WERI-Rb-1 (cell line): ENCODE measurements at places on chromosomes 7 and 10.

DNA sequence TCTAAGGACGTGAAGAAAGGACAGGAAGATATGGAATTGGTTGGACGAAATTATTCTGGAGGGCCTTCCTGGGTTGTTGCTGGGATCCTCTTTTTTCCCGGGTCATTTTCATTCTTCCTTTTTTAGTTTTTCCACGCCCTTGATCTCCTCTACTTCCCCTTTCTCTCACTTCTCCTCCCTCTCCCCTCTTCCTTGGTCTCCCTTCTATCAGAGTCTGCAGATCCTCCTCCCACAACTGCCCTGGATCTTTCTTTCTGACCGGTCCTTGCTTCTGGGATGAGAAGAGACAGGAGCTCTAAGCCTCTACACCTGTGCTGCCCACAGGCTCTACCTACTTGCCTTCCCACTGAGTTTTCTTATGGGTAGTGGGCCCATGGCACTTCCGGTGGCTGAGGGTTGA lies 103.7 kb upstream of the RELN start:
- DNase-seq, result no peak

- no peak for DNase-seq
These were observed 216.7 kb upstream of the CELF2 start for GRCh38 chr10:10800961-10801360.

GRCh38 chr7:137209151-137209817 lies 134.2 kb downstream of the PTN start:
- DNase-seq, result no peak

DNA sequence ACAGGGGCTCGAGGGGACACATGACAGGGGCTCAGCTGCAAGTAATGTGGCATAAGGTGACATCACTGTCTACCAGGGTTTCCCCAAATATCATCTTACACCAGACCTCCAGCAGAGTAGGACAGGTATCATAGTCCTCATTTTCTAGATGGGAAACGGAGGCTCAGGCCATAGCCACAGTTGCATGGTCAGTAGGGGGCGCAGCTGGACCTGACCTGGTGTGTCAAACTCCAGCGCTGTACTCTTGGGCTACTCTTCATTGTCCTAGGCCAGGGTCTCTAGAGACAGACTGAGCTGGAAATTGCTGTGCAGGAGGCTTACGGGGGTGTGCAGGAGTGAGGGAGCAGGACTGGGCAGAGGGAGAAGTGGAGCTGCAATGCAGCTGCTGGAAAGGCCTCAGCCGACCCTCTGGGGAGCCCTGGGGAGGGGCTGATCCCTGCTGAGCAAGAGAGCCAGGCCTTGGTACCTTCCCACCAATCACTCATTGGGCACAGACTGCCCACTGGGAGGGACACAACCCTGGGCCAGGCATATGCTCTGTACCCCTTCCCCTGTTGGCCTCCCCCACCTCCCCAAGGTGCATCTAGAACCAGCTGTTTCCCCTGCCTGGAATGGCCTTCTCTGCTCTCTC lies 89.9 kb downstream of the CDH23 start:
- DNase-seq, result peak; percentile 86

- DNase-seq, result no peak
These were observed 89.0 kb downstream of the EMX2 start for GRCh38 chr10:117631276-117632145.
